Stimulated activated CD8-positive, alpha-beta memory T cell treated with anti-CD3 and anti-CD28 coated beads, Interleukin-7, amount 100 ng/mL, for 24 hours (primary cell): ENCODE measurements at places on chromosomes 1 and 21.

DNA sequence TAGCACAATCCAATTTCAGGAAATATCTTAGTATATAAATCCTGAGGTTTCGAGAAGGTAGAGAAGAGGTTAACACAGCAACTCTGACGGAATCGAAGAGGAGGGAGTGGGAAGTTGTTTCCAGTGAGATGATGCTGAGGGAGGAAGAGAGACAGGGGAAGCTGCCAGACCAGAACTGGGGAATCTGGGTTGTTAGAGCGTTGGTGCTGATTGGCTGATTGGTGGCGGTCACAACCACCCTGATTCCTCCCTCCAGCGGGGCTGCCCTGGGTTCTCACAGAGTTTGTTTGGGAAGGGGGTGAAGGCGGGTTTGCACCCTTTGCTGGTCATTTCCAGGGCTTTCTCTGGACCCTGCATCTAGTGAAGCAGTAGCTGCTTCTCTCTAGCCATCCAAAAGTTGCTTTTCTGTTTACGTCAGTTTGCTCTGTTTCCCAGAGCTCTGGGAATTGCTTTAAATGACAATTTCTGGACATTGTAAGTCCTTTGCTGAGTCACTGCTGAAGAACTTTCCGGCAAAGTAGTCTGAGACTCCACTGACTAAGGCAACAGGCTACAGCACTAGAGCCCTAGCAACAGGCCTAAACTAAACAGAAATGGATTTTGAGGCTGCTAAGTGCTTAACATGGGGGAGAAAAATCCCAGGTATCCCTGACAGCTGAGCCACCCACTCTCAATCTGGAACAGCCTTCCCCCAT, 90.1 kb downstream of the TENT5C start:
- DNase-seq: no peak

GRCh38 chr1:196308176-196308575, 300.1 kb downstream of the KCNT2 start:
- no peak for DNase-seq

DNA sequence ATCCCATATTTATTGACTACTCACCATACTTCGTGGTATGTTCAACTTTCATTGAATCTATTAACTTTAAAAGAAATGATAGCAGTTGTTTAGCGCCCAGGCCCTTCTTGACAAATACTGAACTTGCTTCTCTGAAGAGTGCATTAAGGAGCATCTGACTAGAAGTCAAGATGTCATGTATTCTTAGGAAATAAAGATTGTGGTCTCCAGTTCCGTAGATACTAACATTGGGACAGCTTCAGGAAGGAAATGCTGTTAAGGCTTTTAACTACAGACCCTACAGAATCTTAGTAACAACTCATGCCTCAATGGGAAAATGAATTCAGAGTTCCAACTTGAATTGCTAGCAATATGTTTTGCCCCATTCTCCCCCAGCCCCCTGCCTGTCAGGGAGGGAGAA, 14.8 kb downstream of the LYST start:
- no peak for DNase-seq

GRCh38 chr1:9816199-9816598, 7.6 kb downstream of the CLSTN1 start:
- no peak for DNase-seq

GRCh38 chr1:153540394-153541361, at the start of gene S100A5:
Gene S100A5 (minus strand): TSS chr1:153540934. CDS start chr1:153540191, 743 bp downstream.
- no peak for DNase-seq

DNA sequence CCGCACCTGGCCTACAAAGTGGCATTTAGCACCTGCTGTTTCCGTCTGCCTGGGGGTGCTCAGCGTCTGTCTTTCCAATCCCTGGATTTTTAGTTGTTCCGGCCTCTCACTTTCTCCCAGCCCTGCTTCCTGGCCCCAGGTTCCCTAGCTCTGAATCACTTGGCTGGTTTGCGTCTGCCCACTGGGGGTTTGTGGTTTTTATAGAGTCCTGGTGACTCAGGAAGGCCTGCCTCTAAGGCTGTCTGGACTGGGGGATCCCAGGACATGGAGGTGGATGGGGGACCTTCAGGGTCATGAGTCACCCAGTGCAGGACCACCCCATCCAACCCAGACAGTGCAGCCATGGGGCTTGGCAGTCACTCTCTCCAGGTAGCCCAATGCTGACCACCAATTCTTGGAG, 53.5 kb downstream of the MRPL37 start:
- DNase-seq: no peak

GRCh38 chr1:48931506-48932192, 155.0 kb upstream of the BEND5 start:
- DNase-seq: no peak

- DNase-seq: no peak
Measured at GRCh38 chr1:25543425-25544242, at the start of gene LDLRAP1. Gene LDLRAP1 (plus strand): TSS chr1:25543606. CDS start chr1:25543699, 93 bp downstream.

DNA sequence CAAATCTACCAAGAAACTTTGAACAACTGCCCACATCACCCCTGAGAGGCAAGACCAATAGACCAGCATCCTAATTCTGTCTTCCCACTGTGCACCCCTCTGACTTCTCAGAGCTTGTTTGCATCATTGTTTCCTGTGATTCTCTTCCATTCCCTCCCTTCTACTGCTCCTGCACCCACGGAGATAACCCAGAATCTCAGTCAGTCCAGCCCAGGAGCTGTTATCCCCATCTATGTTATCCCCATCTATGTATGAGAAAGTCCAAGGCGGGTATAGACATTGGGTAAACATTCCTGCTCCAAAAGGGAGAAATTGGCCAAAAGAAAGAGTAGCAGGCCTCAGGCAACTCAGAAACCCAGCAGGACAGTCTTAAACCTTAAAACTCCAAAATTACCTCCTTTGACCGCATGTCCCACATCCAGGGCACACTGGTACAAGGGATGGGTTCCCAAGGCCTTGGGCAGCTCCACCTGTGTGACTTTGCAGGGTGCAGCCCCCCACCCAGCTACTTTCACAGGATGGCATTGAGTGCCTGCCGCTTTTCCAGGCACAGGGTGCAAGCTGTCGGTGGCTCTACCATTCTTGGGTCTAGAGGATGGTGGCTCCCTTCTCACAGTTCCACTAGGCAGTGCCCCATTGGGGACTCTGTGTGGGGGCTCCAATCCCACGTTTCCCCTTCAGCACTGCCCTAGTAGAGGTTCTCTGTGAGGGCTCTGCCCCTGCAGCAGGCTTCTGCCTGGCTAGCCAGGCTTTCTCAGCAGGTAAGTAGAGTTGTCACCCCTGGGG, 414.8 kb downstream of the NPHP4 start:
- DNase-seq: no peak
